ENCODE measurements at places on chromosomes 11 and 22.
A peak's percentile ranks its signal among the peaks of the same experiment; 100 is the strongest.

DNA sequence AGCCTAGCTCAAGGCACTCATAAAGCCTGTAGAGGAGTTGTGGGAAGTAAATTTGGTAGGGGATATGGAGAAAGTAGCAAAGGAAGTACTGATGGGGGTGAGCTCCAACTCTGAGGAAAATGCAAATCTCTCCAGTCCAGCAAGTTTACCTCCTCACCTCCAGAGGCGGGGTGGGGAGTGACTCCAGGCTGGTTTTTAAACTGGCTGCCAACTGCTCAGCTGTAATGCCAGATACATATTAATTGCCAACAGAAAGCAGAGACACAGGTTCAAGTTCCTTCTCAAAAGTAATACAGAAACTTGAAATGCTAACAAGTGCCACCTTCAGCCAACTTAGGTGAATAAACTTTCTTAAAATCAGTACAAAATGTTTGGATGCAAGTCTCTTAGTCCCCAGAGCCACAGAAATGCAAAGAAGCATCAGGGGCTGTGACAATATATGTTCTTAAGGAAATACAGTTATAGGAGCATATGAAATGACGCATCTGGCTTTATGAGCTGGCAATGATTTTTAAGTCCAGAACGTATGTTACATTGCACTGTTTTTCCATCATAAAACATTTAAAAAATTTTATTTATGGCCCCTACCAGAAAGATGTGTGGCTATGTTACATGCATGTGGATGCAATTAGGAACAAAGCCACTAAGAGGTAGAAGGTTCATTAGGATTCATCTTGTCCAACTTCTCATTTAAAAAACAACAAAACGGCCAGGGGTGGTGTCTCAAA, 436.4 kb upstream of the CCDC90B start:
- H3K4me3 ChIP-seq = no peak overlapping the region
- H3K27ac ChIP-seq = no peak overlapping the region

DNA sequence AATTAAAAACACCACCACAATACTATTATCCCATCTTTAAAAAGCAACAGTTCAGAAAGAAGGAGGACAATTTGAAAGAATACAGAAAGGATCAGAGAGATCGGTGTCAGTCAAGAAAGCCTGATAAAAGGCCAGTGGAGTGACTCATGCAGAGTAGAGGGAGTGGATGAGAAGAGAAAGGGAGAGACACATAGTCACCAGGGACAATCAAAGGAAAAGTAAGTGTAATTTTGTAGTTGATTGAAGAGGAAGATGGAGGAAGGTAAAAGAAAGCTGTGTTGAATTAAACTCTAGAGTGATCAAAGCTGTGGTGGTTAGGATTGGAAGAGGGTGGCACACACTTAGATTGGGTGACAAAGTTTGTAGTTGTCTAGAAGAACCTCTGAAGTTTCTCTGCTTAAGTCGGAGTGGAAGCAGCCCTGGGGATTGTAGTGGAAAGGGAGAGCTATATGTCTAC, 14.1 kb downstream of the SPECC1L start:
- peak; percentile 78 for ATAC-seq
- peaks cover 5% of the 10 kb centered on the region for H3K36me3 ChIP-seq
- peak overlapping the region; percentile 83 for H3K27ac ChIP-seq
- no peaks in the 10 kb centered on the region for H3K27me3 ChIP-seq

DNA sequence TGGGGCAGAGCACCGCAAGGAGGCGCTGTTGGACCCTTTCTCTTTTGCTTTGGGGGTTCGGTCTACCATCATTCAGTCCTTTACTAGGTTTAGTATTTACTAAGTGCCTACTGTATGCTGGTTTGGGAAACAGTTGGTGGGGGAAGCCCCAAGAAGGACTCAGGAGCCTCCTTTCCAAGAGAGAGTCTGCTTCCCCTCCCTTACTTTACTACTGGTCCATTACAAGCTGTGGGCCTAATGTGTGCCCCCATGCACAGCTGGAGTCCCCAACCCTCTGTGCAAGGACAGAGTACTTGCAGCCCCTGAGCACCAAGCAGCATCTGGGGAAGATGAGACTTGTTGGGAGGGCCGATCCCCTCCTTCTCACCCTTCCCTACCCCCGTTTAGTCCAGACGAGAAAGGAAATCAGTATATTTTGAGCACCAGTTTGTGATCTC, 876 bp upstream of the UBE2L6 start:
- peaks cover 22% of the 10 kb centered on the region for H3K4me1 ChIP-seq
- ATAC-seq = no peak
- H3K27ac ChIP-seq = peak overlapping the region; percentile 81
- H3K27me3 ChIP-seq = no peaks in the 10 kb centered on the region
- peak overlapping the region; percentile 98 for H3K4me3 ChIP-seq

DNA sequence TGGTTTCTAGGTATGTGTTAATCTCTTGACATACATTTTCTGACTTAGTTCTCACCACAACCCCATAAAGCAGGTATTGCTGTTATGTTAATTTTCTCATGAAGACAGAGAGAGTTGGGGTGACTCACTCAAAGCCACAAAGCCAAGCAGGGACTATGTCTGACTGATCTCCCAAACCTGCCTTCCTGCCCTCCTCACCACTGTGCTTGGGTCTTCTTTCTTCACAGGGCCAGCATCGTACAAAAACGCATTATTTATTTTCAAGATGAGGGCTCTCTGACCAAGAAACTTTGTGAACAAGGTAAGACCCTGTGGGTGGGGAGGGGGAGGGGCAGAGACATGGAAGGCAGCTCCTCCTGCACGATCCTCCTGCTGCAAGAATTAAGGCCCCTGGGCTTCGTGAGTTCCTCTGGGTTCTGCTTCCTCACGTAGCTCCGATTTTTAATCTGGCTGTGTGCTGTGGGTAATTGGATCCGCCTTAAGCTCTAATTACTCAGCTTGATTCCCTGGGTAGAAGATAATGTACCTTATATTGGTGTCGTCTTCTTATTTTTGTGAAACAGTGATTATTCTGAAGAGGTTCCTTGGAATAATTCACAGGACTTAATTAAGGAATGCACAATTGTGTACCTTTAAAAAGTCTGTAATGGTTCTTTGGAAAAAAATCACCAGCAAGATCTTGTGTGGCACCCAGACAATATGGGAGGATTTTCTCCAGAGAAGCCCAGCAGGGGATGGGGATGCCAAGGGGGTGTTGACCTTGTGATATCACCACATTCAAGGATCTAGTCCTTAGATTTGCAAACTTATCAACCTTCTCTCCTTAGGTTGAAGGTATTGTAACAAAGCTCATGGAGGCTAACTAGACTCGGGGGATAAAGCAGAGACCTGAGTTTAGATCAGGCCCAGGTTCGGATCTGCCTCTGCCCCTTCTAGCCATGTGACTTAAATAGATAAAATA, 112.9 kb downstream of the SPON1 start:
- no peaks in the 10 kb centered on the region for H3K27me3 ChIP-seq
- peak; percentile 99 for ATAC-seq
- no peaks in the 10 kb centered on the region for H3K36me3 ChIP-seq

DNA sequence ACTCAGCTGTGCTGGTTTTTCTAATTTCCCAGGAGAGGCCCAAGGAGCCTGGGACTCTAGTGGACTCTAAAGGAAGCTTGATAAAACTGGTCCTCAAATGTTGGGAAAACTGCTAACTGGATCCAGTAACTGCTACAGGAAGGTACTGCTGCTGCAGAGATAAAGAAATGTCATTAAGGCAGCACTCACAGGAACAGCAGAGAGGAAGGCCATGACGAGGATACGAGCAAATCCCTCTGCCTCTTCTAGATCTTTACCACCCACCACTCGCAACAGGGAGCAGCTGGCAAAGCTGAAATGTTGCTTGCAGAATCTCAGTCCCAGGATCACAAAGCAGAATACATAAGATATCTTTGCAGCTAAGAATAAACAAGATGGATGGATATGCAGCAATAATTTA, 23.5 kb downstream of the TTC28 start:
- no peaks in the 10 kb centered on the region for H3K4me1 ChIP-seq
- H3K27ac ChIP-seq = no peak overlapping the region
- no peaks in the 10 kb centered on the region for H3K36me3 ChIP-seq
- H3K27me3 ChIP-seq = peaks cover 35% of the 10 kb centered on the region

DNA sequence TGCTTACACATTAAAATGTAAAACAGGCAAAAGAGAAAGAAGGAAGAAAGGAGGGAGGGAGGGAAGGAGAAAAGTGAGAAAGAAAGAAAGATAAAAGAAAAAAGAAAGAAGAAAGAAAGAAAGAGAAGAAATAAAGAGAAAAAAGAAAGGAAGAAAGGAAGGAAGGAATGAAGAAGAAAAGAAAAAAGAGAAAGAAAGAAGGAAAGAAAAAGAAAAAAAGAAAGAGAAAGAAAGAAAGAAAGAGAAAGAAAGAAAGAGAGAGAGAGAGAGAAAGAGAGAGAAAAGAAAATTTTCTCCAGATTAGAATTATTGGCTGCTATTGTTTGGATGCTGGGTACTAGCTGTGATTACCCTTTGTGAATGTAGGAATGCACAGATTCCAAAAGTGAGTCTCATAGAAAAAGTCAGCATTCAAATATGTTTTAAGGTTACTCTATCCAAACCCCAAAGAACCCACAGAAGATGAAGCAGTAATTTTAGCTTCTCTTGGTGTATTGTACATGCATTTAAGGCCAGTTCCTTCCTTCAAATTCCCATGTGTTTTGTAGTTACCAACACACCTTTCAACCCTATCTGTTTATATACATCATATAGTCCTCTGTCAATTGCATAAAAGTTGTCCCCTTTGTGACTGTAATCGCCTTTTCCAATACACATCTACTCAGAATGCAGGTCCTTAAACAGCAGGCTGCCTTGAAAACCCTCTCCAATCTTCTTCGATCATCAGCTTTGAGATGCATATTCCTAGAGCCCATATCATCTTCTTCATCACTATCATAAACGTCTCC, 789 bp upstream of the FAM111A start:
- H3K36me3 ChIP-seq = peaks cover 39% of the 10 kb centered on the region
- H3K27ac ChIP-seq = peak overlapping the region; percentile 91
- H3K27me3 ChIP-seq = no peaks in the 10 kb centered on the region
- peaks cover 19% of the 10 kb centered on the region for H3K4me1 ChIP-seq
- peak overlapping the region; percentile 96 for H3K4me3 ChIP-seq

GRCh38 chr22:21030621-21031544, 1.5 kb downstream of the SLC7A4 start:
- ATAC-seq = no peak
- H3K27me3 ChIP-seq = peaks cover 16% of the 10 kb centered on the region
- H3K36me3 ChIP-seq = no peaks in the 10 kb centered on the region
- no peak overlapping the region for H3K27ac ChIP-seq

- no peak overlapping the region for H3K27ac ChIP-seq
- H3K4me1 ChIP-seq = no peaks in the 10 kb centered on the region
- H3K36me3 ChIP-seq = no peaks in the 10 kb centered on the region
- H3K27me3 ChIP-seq = peaks cover 21% of the 10 kb centered on the region
- no peak for ATAC-seq
Observed at GRCh38 chr11:125930076-125930450, 15.8 kb upstream of the VSIG10L2 start.

GRCh38 chr11:82636615-82637014, 97.0 kb downstream of the FAM181B start:
- peaks cover 8% of the 10 kb centered on the region for H3K27me3 ChIP-seq
- H3K27ac ChIP-seq = no peak overlapping the region
- no peaks in the 10 kb centered on the region for H3K4me1 ChIP-seq
- no peak overlapping the region for H3K4me3 ChIP-seq

DNA sequence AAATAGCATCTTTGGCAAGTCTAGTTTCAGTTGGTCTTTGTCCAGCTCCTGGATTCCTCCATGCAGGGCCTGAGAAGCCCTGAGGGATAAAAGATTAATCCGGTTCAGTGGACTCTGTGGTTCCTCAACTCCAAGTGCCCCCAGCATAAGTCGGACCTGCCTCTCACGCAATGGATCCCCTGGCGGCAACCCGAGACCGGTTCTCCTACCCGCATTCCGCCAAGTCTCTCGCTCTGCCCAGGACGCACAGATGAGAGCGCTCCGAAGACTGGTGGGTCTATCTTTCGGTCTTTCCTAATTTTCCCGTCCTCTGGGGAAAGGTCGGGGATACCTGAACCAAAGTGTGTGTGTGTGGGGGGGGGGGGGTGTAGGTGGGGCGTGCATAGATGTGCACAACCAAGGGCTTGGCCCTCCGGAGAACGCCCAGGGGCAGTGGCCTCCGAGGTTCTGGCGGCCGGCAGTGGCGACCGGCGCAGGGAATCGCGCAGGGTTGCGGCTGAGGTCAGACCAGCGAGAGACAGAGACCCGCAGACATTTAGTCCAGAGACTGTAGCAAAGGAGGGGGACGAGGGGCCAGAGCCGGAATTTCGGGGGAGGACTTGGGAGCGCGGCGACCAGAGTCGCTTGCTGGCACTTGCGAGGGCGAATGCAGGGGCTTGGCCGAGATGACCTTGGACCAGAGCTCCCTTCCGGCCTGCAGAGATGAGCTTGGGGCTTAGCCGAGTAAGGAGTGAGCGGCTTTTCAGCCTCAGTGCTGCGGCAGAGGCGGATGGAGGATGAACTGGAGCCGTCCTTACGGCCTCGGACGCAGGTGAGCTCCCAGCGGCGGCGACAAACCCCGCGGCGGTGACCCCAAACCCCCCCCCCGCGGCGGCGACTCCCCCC, 712 bp upstream of the SLC2A11 start:
- no peaks in the 10 kb centered on the region for H3K27me3 ChIP-seq
- H3K4me1 ChIP-seq = peaks cover 11% of the 10 kb centered on the region
- no peaks in the 10 kb centered on the region for H3K36me3 ChIP-seq
- peak overlapping the region; percentile 88 for H3K27ac ChIP-seq
- ATAC-seq = peak; percentile 63

DNA sequence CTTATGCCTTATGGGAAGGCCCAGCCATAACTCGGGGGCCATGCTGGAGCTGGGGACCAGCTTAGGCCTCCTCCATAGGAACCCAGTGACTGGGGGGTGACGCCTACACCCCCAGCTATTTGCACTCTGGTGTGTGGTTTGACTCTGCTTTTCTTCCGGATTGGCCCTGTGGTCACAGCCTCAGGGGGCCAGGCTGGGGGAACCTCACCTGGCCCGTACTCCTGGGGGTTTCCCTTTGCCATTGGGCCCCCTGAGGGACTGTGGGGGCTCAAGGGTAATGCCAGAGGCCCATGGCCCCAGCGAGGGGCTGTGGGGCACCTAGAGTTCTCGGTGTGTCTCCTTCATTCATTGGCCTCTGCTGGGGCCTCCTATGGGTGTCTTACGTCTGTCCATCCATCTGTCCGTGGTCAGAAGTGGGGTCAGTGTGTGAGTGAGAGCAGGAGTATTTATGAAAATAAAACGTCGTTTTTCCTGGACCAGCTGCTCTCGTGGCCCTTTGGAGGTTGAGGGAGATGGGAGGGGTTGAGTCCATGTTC, 6.3 kb upstream of the SH3BP1 start:
- peak overlapping the region; percentile 95 for H3K27ac ChIP-seq
- H3K4me3 ChIP-seq = peak overlapping the region; percentile 87

- no peaks in the 10 kb centered on the region for H3K36me3 ChIP-seq
- H3K27me3 ChIP-seq = peaks cover 4% of the 10 kb centered on the region
- no peaks in the 10 kb centered on the region for H3K4me1 ChIP-seq
- ATAC-seq = no peak
- H3K27ac ChIP-seq = no peak overlapping the region
- no peak overlapping the region for H3K4me3 ChIP-seq
Observed at GRCh38 chr11:76654298-76654851, 16.2 kb downstream of the LRRC32 start.
